ENCODE measurements at places on chromosomes 3 and 15.

GRCh38 chr3:126319701-126320295 lies 37.4 kb downstream of the KLF15 start:
- DNase-seq = no peak

DNA sequence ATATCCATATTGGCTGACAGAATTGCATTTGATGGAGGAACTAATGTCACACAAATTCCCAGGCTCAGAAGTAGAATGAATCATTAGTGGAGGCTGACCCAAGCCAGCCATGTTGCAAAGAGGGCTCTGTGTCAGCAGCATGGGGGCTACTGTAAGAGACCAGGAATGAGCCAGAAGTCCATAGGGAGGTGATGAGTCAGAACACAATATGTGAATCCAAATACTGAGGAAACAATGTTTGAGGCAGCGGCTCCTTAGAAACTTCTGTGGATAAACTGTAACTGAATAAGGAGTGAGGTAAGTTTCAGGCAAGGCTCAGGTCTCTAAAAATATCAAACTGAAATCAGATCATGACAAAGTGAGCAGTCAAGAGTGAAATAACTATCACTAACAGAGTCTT lies 170.7 kb downstream of the WDR72 start:
- DNase-seq = no peak

DNA sequence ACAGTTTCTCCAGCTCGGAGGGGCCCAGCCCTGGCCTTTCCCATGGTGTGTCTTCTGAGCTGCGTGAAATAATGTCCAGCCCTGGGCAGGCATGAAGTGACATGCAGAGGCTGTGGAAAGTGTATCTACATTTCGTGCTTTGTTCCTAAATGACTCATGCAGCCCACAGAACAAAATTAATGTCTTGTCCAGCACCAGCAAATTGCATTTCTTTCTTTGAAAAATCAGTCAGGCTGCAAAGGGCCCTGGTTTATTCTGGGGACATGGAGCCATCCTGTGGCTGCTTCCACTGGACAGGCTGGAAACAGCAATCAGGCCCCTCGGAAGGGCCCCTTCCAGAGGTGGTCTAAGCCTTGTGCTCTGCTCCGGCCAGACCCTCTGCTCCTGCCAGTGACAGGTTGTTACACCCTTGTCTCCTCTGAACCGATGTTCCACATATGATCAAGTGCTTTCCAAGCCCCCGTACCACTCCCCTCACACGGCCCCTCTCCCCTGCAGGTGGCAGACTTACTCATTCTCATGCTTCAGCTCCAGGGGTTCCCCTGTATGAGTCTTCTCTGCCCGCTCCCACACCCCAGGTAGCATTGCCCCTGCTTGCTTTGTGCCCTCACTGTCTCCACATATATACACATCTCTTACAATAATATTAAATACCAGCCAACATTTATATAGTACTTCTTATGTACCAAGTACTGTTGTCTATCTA lies 33.7 kb downstream of the CRYGS start:
- DNase-seq = no peak

DNA sequence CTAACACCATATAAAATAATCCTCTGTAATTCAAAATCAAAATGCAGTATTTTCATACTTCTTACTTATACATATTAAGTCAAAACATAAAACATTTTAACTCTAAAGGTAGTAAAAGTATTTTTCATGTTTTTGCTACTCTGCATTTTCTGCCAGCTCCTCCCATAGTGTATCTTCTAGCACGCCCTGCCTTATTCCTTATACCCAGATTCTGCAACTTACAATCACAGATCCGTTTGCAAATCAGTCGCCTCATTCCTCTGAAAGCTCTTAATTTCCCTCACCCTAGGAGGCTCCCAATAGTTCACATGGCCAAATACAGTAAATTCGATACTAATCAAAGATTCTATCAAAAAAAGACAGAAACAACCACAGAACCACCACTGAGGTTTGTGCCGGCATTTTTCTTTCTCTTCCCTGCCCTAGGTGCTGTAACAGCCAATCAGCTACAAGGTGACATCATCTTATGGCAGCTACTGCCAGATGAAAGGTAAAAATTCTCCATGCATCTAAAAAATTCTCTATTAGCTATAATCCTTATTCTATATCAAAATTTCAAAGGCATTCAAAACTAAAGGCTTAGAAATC lies 72.9 kb downstream of the CLASP2 start:
- peak; percentile 41 for DNase-seq

GRCh38 chr15:41079717-41080116 lies 36.4 kb downstream of the INO80 start:
- no peak for DNase-seq

- DNase-seq = no peak
These were observed 119.9 kb upstream of the RAP2B start for GRCh38 chr3:153042088-153042487.

DNA sequence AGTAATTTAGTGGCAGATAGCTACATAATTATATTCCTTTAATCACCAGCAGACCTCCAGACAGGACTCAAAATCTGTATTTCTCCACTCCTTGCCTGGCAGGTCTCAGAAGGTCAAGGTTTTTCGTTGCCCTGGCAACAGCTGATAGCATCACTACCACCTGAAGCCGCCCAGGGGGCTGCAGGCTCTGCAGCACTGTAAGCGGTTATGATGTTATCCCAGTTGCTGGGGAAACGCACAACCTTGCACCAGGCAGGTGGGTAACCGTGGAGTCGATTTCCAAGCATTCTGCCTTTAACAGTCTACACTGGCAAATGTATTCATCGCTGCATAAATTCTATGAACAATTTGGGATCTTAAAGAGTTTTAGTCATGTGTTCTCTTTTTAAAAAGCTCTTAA lies 756.3 kb downstream of the NTRK3 start:
- DNase-seq = peak; percentile 92

GRCh38 chr3:42975456-42975855 lies 3.7 kb upstream of the GASK1A start:
- no peak for DNase-seq

DNA sequence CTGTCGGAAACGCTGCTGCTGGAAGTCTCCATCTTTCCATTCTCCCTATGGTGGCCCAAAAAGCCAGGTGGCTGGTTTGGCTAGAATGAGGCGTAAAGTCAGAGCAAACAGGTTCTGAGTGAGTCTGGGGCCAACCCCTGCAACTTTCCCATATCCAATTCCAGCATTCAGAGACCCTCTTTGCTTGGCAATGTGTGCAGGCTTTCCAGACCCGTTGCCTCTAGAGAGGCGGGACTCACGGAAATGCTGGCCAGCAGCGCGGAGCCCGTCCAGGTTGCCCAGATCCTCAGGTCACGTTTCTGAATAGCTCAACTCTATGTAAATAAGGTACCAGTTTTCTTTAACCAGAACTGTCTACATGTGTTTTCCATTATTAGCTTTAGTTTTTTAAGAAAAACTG lies 68.0 kb downstream of the VGLL4 start:
- no peak for DNase-seq

- DNase-seq = no peak
These were observed 97.7 kb downstream of the PLCL2 start for GRCh38 chr3:16982460-16982859.
